ENCODE measurements at places on chromosomes 3 and 15.

GRCh38 chr3:65878831-65879230 is 159.9 kb downstream of the MAGI1 start:
- DNase-seq = no peak

GRCh38 chr3:37943631-37944314 is 46.8 kb upstream of the VILL start:
- DNase-seq = no peak

DNA sequence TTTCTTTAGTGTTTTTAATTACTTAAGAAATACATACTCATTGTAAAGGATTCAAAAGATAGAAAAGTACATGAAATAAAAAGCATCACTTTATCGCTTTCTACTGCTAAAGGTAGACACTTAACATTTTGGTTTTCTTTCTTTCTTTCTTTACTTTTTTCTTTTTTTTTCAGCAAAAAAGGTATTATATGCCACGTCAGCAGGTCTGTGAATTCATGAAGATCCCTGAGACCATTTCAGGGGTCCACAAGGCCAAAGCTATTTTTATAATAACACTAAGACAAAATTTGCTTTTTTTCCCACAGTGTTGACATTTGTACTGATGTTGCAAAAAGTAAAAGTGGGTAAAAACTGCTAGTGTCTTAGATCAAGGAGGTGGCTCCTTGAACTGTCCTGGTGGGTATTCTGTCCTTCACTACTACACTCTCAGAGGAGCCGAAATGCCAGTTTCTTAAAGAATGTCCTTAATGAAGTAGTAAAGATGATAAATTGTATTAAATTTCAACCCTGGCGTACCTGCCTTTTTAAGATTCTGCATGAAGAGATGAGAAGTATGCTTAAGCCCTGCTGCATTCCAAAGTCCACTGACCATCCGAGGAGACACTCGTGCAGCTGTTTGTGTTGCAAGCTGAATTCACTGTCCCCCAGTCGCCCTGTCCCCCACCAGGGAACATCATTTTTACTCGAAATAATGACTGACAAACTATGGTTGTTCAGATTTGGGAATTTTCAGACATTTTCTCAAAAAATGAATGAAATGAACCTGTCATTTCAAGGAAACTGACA is 106.7 kb upstream of the PIAS1 start:
- no peak for DNase-seq

DNA sequence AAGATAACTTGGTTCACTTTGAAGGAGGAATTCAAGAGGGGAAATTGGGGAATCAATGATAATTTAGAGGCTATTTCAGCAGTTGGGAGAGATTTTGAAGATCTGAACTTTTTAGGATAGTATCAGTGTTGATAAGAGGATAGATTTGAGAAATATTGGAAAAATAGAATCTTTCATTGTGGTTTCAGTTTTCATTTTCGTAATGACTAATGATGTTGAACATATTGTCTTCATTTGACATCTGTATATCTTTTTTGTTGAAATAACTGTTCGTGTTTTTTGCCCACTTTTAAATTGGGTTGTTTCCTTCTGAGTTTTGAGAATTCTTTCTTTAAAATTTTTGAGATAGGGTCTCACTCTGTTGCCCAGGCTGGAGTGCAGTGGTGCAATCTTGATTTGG is 21.1 kb downstream of the ECT2 start:
- DNase-seq = no peak

GRCh38 chr15:57385923-57386390 is 9.7 kb downstream of the CGNL1 start:
- no peak for DNase-seq

GRCh38 chr3:103906808-103907207 is 1459.9 kb upstream of the ALCAM start:
- DNase-seq = no peak

DNA sequence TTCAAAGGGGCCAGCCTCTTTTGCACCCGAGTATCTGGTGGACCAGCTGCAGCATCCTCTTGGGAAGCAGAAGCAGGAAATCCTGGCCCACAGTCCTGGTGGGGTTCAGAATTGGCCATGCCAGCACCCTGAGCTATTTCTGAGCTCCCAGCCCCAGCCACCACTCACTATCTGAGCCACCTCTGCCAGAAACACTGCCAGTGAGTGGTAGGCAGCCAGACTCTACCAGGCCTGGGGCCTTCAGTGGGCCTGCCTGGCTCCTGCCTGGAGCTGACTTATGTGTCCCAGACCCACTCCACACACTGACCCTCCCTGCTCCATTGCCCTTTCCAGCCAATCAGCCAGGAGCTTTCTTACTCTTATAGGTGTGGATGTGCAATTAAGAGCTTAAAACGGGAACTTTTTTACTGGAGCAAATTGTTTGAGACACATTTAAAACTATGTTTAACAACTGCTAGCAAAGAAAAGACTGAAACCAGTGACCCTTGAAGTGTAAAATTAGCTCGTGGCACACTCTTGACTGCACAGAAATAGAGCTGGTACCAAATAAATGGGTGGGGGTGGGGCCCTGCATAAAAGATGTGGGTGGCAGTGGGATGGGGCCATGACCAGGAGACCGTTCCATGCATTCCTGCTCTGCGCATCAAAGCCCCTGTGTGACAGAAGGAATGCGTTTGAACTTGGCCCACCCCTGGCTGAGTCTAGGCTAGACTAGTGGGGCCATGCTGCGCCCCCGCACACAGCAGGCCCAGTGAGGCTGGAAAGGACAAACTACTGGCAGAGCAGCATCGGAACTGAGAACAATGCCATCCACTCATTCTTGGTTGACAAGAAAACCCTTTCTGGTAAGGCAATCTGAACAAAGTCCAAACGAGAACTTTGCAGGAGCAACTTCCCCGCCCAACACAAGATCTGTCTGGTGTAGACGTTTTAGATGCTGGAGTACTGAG is 48.0 kb downstream of the CTNNB1 start:
- no peak for DNase-seq

Data from Kasumi-1 (cell line).